ENCODE measurements at places on chromosomes 4 and X.

- no peak for DNase-seq
These were observed 971.2 kb upstream of the IGFBP7 start for GRCh38 chr4:58081356-58081755.

GRCh38 chrX:22686138-22686541 is 313.6 kb upstream of the DDX53 start:
- DNase-seq, result no peak

DNA sequence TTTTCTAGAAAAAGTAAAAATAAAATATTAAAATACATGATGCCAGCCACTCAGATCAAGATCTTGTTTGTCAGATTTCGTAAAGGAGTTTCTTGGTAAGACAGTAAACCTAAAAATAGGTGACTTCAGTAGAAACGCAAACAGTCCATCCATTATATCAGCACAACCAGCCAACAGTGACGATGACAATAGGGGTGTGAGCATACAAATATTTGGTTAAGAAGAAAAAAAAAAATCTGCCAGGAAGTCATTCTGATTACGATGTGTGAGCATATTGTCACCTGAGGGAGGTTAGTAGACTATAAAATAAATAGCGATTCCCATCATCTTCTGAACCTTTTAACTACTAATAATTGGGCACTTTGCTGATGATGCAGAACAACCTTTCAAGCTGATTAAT is 37.6 kb downstream of the SLC7A11 start:
- no peak for DNase-seq

GRCh38 chr4:73593631-73594241 is 26.5 kb downstream of the RASSF6 start:
- DNase-seq, result no peak

GRCh38 chrX:153863251-153863991 is 22.6 kb downstream of the L1CAM start:
- DNase-seq, result no peak

DNA sequence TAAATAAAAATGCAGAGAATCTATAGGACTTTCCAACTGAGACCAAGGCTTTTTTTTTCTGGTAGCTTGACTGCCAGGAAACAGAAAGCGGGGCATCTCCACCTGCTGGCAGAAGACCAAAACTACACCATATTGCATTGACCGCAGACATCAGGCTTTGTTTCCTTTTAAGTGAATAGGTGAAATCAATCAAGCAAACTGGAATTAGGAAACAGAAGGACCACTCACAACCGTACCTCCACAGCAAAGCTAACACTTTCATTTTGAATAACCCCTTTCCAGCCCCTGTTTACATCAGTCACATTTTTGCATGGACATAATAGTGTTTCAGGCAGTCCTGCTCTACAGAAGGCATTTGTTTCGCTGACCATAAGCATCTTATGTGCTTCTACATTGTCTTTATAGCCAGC is 218.2 kb downstream of the IDS start:
- peak; percentile 60 for DNase-seq

DNA sequence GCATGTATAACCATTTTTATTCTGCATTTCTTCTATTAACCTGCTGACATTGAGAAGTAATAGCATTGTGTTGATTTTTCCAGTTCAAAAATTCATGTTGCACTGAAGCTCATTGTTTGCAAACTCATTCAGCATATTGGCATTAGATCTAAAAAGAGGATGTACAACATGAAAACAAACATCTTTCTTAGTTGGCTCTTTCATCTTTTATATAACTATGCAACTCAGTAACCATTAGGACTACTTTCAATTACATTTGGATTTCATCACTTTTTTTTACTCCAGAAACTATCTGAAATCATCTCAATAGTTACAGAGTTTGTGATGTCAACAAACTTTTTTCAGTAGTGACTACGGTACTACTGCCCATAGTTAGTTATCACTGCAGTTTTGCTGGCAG is 346.0 kb upstream of the EPHA5 start:
- no peak for DNase-seq

GRCh38 chr4:158722291-158722916 is 792 bp downstream of the PPID start:
- peak; percentile 48 for DNase-seq

GRCh38 chrX:38961936-38962335 is 160.7 kb downstream of the MID1IP1 start:
- DNase-seq, result no peak

- DNase-seq, result peak; percentile 12
These were observed 351.6 kb downstream of the NLGN4X start for GRCh38 chrX:5876984-5877596.

DNA sequence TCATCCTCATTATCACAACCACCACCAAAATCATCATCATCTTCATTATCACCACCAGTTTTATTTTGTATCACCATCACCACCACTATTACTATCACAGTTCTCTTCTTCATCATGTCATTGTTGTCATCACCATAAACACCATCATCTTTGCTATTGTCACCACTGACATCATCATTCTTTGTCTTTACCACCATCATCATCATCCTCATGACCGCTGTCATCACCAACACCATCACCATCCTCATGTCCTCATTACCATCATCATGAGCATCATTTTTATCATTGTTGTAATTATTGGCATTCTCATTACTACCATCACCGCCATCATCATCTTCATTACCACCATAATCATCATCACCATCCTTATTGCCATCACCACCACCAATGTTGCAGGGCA is 31.4 kb downstream of the EVC start:
- DNase-seq, result no peak

DNA sequence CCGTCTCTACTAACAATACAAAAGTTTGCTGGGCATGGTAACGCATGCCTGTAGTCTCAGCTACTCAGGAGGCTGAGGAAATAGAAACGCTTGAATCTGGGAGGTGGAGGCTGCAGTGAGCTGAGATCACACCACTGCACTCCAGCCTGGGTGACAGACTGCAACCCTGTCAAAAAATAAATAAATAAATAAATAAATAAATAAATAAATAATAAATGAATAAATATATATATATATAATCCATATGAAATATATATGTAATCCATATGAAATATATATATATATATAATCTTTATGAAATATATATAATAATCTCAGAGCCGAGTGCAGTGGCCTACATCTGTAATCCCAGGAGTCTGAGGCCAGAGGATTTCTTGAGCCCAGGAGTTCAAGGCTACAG is 17.8 kb upstream of the RBPJ start:
- DNase-seq, result no peak

DNA sequence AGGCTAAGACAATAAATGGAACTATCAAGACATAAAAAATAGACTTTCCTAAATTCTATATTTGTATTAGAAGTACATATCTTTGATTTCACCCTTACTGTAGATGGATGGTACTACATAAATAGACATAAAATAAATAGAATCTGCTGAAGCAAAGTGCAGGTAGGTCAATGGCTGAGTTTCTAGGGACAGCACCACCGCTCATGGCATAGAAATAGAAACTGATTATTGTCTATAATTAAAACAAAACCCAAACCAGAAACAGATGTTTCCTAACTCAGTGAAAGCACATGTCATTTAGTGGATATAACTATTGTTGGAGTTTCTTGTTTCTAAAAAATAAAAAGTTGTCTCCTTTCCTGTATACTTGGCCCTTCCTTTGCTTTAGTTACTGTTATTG is 387.3 kb upstream of the ADGRL3 start:
- DNase-seq, result no peak

DNA sequence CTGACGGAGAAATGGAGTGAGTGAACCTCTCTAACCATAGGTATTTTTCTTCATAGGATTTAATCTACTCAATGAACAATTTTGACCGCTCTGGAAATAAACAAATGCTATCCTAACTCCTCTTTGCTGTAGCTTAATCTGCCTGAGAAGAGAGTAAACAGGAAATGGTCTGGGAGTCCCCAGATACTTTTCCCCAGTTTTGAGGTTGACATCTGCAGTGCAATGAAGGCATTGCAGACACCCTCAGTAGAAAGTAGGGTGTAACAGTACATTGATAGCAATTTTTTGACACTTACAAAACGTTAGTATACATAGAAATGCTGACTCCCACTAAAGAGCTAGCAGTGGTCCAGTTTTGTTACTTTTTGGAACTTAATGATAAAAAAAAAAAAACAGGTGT is 495.9 kb upstream of the FAM241A start:
- DNase-seq, result no peak

- DNase-seq, result no peak
These were observed 148.0 kb upstream of the STX18 start for GRCh38 chr4:4689694-4690440.

- DNase-seq, result no peak
These were observed 295.3 kb downstream of the GRID2 start for GRCh38 chr4:92599044-92599443.

DNA sequence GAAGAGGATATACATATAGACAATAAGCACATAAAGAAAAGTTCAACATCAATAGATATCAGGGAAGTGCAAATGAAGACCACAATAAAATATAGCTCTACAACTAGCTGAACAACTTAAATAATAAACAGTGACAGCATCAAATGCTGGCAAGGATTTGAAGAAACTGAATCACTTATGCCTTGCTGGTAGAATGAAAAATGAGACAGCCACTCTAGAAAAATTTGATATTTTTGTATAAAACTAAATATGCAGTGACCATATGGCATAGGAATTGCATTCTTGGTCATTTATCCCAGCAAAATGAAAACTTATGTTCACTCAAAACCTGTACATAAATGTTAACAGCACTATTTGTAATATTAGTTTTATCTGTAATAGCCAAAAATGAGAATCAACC is 1102.0 kb downstream of the C4orf33 start:
- no peak for DNase-seq

GRCh38 chrX:47574547-47575301 is 7.5 kb upstream of the TIMP1 start:
- DNase-seq, result no peak

GRCh38 chr4:37885496-37885895 is 5.4 kb upstream of the TBC1D1 start:
- no peak for DNase-seq

DNA sequence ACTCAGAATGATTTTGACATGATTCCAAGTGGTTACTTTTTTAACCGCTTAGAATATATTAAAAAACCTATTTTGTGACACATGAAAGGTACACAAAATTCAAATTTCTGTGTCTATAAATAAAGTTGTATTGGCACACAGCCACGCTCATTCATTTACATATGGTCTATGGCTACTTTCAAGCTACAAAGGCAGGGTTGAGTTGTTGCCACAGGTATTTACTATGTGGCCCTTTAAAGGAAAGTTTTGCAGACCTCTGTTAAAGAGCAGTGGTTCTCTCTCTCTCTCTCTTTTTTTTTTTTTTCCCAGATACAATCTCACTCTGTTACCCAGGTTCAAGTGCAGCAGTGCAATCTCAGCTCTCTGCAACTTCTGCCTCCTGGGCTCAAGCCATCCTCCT is 23.0 kb downstream of the GPM6B start:
- no peak for DNase-seq

DNA sequence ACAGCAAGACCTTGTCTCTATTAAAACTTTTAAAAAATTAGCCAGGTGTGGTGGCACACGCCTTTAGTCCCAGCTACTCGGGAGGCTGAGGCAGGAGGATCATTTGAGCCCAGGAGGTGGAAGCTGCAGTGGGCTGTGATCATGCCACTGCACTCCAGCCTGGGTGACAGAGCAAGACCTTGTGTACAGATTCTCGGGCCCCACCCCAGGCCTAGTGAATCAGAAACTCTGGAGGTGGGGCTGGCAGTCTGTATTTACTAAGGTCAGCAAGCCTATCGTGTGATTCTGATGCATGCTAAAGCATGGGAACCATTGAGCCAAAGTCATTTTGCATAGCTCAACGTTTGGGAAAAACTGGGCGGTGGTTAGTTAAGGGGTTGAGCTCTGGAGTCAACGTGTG is 3.5 kb downstream of the S100G start:
- no peak for DNase-seq

- DNase-seq, result no peak
These were observed 70.9 kb downstream of the MAGEB5 start for GRCh38 chrX:26286836-26287235.

DNA sequence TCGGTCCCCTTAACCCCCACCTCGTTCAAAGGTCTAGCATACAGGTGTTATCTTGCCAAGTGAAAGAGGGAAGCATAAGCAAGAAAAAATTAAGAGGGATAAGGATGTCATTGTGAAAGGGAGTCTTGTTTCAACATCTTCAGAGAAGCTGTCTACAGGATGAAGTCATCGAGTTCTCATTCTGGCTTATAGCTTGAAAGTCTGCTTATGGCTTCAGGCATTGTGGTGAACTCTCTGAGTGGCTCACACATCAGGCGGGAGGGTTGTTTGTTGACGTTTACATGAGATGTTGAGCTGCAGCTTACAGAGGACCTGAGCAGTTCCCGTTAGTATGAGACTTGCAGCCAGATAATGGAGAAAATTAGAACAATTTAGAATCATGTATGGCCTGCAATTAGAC is 16.6 kb downstream of the MAGEA9B start:
- DNase-seq, result no peak

DNA sequence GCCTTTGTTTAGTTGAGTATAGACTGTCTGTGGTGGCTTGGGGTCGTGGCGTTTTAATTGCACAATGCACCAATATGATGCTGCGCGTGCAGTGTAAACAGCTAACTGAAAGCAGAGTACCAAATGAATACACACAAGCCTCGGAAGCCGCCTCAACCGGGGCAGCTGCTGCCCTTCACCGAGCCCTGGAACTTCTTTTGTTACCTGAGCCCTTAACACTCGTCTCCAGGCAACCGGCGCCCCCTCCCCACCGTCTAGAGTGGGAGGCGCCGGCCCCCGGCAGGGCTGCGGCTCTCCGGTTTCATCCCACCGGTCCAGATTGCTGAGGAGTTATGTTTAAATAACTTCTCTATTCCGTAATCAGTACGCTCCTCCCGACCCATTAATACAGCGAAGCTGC is 173.2 kb upstream of the TBL1X start:
- DNase-seq, result peak; percentile 65

- no peak for DNase-seq
These were observed 30.2 kb downstream of the SMIM14 start for GRCh38 chr4:39608451-39608850.

GRCh38 chr4:71130827-71131603 is 137.6 kb downstream of the DCK start:
- DNase-seq, result no peak

DNA sequence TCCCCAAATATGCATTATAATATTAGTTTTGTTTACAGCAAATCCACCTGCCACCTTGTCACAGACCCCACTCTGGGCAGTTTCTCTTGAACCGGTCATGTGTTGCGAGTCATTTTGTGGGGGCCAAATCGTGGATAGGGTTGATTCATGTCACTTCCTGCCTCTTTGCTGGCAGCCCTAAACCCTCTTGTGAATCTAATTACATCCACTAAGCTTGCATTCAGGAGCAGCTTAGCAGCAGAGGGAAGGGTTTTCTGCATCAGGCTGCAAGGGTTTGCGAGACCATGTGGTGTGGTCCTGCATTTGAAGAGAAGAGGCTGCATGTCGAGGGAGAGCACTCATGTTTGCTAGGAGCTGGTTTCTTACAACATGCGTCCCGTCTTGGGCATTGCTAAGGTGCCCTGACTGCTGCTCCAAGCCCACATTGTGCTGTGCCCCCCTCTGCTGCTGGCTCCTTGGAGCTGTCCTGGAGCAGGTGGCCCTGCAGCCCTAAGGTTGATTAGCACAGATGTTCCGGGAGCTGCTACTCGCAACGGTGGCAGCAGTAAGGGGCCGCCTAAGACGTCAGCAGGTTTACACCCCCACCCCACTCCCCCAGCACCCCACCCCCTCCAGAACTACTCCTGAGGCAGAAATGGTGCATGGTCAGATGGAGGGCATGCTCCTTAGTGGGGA is 88.9 kb upstream of the CLDN34 start:
- DNase-seq, result no peak
